KG1 (cell line): ENCODE measurements at places on chromosomes 16 and 17.
A peak's percentile ranks its signal among the peaks of the same experiment; 100 is the strongest.

- no peak for DNase-seq
Measured at GRCh38 chr16:66274335-66275110, 92.0 kb upstream of the CDH5 start.

DNA sequence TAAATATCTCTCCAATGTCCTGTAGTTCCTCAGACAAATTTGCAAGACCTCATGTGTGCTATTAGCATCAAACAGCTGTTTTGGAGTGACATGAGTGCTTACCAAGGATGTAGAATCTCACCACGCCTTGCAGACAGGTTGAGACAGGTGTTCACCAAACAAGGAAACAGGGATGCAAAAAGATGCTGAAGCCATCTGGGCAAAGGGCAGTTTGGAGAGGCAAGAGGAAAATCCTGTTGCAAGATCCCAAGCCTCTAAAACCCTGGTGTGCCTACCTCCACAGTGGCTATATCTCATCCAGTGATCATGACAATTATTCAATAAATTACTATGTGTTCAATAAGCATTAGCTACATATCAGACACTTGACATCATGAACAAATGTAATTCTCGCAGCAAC, 373.7 kb downstream of the SOX9 start:
- no peak for DNase-seq

DNA sequence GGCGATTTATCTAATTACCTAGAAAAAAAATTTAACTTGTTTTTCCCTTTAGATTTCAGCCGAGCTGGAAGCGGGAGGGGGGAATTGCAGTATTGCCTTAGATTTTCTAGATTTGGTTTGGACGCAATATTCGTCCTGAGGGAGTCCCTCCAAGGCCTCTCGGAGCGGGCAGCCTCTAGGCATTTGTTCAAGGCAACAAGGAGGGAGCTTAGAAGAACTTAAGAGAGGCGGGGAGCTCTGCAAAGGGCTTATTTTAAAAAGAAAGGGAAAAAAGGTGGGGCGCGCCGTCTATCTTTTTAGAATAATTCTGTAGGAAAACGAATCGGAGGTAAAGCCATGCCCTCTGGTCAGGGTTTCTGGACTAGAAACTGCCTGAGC, 407 bp upstream of the TMEM94 start:
- peak; percentile 71 for DNase-seq

DNA sequence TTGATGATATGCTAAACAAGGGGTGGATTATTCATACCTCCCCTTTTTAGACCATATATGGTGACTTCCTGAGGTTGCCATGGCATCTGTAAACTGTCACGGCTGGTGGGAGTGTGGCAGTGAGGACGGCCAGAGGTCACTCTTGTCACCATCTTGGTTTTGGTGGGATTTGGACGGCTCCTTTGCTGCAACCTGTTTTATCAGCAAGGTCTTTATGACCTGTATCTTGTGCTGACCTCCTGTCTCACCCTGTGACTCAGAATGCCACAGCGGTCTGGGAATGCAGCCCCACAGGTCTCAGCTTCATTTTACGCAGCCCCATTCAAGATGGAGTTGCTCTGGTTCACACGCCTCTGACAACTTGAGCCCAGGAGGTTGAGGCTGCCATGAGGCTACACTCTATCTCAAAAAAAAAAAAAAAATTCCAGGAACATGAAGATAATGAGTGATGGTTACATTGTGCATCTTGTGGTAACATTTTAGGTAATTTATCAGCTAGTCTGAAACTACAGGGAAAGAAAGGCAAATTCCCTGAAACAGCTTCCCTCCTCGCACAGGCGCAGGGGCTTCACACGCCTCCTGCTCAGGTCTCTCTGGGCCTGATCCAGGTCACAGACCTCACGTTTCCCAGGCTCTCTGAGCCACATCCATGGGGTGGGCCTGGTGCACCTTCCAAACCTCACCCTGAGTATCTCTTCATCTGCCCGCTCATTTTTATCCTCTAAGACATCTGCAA, 15.3 kb upstream of the UBE2I start:
- no peak for DNase-seq

DNA sequence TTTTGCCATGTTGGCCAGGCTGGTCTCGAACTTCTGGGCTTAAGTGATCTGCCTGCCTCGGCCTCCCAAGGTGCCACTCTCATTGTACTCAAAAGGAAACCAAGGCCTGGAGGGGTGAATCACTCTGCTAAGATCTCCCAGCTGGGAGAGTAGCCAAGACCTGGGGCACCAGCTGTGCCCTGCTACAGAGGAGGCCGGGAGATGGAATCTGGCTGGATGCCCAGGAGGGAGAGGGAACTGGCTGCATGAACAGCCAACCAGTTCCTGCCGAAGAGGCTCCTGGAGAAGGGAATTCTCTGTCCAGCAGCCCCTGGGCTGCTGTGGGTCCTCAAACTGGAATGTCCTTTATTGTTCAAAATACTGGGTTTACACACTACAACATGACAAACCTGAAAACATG, 238.7 kb upstream of the CIBAR2 start:
- DNase-seq: no peak

DNA sequence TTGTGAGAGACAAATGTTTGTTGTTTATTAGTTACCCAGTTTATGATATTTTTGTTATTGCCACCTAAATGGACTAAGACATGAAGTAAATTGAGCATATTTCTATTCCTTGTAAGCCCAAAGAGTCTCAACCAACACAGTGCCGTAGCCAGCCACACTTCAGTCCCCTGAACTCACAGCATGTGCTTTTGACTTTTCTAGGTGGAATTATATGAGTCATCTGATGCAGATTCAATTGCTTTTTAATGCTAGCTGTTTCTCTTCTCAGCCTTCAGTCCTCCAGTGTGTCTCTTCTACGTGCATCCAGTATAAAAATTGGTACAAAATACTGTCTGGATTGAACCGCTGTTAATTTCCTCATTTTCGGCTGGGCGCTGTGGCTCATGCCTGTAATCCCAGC, 39.0 kb downstream of the IQCK start:
- DNase-seq: no peak

DNA sequence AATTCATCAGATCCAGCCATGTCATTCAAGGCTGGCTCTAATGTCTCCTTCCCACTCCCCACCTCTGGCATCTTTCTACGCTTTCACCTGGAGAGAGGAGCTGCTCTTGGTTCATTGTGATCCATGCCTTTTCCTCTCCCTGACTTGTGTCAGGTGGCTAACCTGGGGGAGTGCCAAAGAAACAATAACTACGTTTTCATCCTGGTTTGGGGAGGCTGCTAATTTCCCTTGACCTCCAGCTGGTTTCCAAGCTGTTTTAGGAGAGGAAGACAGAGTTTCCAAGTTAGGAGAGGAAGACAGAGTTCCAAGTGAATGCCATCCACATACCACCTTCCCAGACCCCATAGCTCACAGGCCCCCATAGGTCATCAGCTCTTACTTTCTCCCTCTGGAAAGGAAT, 40.0 kb upstream of the HLF start:
- DNase-seq: no peak
